ENCODE measurements at places on chromosomes 4 and X.

GRCh38 chrX:138748480-138748879 is 37.0 kb upstream of the FGF13 start:
- peak; percentile 17 for DNase-seq

DNA sequence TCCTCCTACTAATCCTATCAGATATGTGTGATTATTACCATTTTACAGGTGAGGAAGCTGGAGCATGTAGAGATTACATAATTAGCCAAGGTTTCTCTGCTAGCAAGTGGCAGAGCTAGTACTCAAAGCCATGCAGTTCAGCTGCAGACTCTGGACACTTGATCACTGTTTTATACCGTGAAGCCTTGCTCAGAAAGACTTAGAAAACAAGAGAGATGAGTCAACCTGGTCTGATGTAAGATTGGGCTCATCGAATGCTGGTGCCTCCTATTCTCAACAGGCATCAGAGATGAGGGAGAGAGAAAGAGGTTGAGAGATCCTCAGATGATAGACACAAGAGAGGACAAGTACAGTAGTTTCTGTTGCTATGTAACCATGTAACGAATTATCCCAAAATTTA is 19.0 kb upstream of the PDE5A start:
- no peak for DNase-seq

GRCh38 chrX:13649838-13650237 is 3.1 kb upstream of the TCEANC start:
- no peak for DNase-seq

DNA sequence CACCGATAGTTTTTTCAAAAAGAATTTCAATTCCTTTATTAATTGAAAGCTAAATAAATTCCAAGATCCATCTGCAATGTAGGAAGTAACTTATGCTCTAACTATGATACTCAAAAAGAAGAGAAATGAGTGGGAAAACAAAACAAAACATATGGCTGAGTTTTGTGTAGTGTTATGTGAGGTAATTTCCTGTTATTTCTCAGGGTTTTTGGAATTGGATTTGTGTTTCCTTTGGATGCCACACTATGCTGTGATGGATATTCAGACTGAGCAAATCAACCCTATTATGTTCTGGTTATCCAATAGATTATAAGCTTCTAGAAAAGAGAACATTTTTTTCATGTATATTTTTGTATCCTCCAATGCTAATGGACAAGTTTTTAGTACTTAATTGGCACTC is 73.4 kb upstream of the RAPGEF2 start:
- no peak for DNase-seq

GRCh38 chr4:182429896-182430295 is 186.7 kb downstream of the TENM3 start:
- DNase-seq = no peak

DNA sequence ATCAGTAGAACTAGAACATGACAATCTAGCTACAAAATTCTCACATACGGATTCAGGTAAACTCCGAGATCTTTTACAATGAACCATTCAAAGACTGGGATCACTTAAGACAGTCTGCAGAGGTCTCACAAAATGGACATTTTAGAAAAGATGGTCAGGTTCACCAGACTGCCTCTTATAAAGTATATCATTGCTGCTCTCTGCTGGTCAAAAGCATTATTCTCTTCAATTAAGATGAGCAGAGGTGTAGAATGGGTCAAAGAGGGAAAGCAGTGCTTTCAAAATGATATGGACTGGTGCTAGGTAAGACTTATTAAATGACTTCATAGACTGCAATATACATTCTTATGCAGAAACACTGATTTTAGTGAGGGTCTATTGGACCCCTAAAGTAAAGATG is 434.7 kb downstream of the PACRGL start:
- DNase-seq = peak; percentile 37

DNA sequence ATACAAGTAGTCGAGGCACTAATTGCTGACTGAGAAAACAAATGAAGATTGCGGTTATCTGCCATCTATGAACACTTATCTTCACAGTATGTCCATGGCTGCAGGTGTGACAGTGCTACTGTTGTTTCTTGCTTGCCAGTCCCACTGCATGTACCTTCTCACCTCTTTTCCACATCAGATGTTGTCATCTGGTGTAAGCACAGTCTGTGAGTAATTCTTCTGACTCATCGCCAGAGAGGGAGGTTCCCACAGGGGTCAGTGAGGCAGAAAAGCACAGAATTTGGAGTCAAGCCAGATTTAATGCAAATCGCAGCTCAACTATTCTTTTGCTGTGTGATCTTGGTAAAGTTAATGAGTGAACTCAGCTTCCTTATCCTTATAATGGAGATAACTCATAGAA is 144.4 kb downstream of the GLRA2 start:
- no peak for DNase-seq

- DNase-seq = no peak
Measured at GRCh38 chr4:11463707-11464106, 35.0 kb upstream of the HS3ST1 start.

- no peak for DNase-seq
Measured at GRCh38 chr4:182698212-182698611, 219.0 kb downstream of the DCTD start.

DNA sequence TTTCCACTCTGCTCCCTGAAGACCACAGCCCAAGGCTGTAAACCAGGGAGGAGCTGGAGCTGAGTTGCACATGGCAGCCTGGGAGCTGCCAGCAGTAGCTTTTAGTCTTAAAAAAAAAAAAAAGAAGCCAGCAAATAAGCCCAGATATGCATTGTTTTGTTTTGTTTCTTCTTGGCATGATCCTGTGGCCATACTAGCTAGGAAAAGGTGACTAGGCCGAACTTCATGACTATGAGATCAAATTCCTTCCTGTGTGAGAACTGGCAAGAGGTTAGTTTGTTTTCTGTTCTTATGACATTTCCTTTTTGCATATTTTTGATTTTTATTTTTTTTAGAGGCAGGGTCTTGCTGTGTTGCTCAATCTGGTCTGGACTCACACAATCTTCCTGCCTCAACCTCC is 323.3 kb downstream of the DCTD start:
- DNase-seq = no peak

- DNase-seq = no peak
Measured at GRCh38 chr4:2301806-2302205, 39.9 kb upstream of the MXD4 start.

DNA sequence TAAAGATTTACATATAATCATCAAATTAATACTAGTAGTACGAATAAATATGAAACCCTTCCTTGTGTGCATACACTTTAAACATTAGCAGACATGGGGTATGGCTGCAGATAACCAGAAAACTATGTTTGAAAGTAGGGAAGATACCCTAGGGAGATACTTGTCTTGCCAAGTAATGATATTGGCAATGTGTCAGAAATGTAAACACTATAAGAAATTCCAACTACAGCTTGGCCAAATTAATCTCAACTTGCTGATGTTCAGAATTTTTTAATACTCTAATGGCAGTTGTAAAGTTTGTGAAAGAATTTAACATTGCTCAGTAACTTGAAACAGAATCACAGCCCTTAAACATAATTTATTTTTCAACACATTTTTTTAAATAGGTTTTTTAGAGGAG is 27.4 kb upstream of the HPGD start:
- DNase-seq = no peak

GRCh38 chr4:10623241-10623640 is 61.3 kb downstream of the CLNK start:
- no peak for DNase-seq

DNA sequence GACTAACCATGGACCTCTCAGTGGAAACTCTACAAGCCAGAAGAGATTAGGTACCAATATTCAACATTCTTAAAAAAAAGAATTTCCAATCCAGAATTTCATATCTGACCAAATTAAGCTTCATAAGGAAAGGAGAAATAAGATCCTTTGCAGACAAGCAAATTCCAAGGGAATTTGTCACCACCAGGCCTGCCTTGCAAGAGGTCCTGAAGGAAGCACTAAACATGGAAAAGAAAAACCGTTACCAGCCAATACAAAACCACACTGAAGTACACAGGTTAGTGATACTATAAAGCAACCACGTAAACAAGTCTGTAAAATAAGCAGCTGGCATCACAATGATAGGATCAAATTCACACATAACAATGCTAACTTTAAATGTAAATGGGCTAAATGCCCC is 156.6 kb downstream of the FAM13A start:
- DNase-seq = no peak

GRCh38 chr4:128527351-128527750 is 239.7 kb upstream of the PGRMC2 start:
- DNase-seq = no peak

DNA sequence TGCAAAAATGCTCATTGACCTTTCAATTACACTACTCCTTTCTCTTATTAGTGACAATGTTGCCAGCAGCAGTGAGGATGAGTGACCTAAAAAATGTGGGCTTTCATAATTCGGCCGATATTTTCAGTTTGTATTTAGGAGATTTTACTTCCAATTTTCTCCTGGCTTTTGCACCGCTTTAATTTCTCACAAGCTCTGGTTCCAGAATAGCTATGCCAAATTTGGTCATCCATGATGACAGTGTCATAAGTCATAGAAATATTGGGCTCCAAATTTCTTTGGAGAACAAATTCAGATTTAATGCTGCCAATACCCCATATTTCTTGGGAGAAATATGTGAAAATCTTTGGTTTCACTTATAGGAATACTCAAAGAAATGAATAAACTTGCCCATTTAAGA is 187.7 kb upstream of the HCCS start:
- no peak for DNase-seq

DNA sequence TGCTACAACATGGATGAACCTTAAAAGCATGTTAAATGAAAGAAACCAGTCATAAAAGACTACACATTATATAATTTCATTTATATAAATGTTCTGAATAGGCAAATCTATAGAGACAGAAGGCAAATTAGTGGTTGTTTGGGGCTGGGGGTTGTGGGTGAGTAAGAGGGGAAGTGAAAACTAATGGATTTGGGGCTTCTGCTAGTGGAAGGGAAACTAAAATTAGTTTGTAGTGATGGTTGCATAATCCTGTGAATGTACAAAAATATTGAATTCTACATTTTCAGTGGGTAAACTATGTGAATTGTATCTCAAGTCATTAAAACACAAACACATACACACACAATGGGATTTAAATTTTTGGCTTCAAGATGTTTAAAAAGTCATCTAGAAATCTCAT is 25.4 kb upstream of the LIMCH1 start:
- DNase-seq = no peak

GRCh38 chr4:3708103-3708510 is 58.1 kb upstream of the ADRA2C start:
- peak; percentile 34 for DNase-seq

DNA sequence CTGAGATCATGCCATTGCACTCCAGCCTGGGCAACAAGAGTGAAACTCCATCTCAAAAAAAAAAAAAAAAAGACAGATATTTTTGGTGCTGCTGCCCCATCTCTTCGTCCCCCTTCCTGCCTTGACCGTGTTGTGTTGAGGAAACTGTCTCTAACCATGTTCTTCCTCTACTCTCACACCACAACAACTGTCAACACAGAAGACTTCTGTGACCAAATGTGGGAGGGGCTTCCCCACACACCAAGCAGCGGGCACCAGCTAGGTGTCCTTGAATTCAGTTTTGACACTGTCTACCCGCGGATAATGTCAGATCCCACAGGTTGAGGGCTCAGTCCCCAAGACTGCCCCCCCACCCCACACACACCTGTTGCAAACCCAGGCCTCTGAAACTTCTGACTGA is 104.7 kb upstream of the BCOR start:
- no peak for DNase-seq

DNA sequence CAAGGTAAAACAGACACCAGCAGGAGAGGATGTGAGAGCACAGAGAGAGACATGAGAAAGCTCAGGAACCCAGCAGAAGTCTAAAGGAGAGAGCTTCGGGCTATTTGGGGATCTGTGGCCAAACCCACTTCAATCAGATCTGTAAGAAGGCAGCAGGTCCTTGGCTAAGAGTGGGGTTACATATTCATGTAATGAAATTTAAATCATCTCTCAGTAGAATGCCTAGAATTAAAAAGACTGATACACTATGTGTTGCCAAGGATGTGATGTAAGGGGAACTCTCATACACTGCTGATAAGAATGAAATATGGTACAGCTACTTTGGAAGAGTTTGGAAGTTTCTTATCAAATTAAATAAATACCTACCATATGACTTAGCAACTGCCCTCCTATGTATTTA is 35.8 kb downstream of the PDE5A start:
- no peak for DNase-seq

- DNase-seq = no peak
Measured at GRCh38 chrX:151790481-151791160, 56.1 kb downstream of the CNGA2 start.

DNA sequence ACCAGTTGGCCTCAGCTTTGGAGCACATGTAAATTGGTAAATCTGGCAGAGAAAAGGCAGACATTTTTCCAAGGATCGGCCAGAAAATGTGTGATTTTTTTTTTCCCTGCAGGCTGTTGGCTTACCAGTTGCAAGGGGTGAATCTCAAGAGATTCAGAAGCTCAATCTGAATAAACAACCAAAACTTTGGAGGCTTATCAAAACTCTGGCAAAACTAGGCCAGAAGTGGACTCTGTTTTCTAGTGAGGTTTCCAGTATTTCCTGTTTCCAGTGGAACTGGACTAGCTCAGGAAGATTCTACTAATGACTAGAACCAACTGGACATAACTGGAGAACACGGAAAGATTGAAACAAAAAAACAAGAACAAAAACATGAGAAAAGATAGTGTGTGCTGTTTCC is 191.3 kb downstream of the SMIM20 start:
- DNase-seq = no peak
